Esophagus mucosa (tissue), 1 donor: ENCODE measurements at places on chromosomes 2 and 18. TPM values are rescaled to one million over a fixed set of nuclear protein-coding genes. Genes with fewer than 3 reads are reported as not detected.

FAM110C gene
- total RNA-seq, result 44.3 TPM

PTGR3 gene
- 21.2 TPM for total RNA-seq

DYNAP gene
- 26.2 TPM for total RNA-seq

DNA sequence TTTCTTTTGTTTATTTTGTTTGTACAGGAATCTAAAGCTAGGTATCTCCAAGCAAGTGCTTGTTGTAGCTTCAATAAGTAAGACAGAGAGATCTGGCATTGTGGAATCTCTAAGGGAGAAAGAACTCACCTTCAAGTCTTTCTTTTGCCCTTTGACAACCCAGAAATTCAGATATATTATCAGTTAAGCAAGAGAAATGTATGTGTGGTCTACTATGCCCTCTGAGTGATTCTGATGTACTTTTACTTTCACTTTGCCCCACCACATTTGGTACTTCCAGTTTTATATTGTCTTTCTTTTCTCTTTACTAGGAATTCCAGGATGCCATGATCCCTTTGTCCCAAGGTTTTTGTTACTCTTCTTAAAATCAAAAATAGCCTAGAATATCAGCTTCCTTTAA lies 259.6 kb upstream of the PIK3C3 start:
- ATAC-seq, result no peak

GRCh38 chr2:7432436-7432835 lies 515.2 kb downstream of the RNF144A start:
- ATAC-seq, result no peak
